ENCODE measurements at places on chromosomes 2 and 18. TPM values are rescaled to one million over a fixed set of nuclear protein-coding genes. Genes with fewer than 3 reads are reported as not detected.

DNA sequence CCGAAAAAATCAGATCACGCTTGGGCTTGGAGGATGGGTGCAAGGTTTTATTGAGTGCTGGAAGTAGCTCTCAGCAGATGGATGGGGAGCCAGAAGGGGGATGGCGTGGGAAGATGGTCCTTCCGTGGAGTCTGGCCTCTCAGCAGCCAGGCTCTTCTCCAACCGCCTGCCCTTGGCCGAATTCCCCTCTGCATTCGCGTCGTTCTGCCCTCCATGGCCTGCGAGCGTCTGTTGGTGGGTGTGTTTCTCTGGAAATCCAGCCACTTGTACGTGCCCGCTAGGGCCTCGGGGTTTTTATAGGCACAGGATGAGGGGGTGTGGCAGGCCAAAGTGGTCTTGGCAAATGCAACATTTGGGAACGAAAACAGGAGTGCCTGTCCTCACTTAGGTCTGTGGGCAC, 815.2 kb downstream of the TSN start:
- DNase-seq = no peak
- no peaks in the 10 kb centered on the region for H3K27me3 ChIP-seq
- H3K4me3 ChIP-seq = no peak overlapping the region
- no peaks in the 10 kb centered on the region for H3K36me3 ChIP-seq
- no peak overlapping the region for H3K27ac ChIP-seq
- H3K4me1 ChIP-seq = no peaks in the 10 kb centered on the region

DNA sequence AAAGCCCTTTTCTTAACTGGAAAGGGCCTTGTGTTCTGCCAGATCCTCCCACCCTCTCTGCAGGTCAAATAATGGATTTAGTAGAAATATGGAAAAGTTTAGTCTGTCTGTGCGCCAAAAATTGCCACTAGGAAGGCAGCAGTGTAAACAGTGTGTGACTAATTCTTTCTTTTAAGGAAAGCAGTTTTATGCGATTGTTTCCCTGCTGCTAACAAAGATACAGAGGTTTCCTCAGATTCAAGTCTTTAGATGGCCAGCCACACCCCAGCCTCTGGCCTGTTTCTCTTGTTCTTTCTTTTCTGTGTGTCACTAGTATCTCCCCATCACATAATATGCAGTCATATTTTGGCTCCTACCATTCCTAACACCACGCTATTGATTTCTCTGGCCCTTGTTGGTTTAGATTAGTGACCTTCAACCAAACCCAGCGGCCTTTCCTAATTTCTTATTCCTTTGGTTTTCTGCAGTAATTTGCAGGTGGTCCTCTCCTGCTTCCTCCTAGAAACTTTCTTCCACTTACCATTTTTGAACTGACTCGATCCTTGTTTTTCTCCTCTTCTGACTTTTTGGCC, 157.4 kb downstream of the LTBP1 start:
- H3K27me3 ChIP-seq = no peaks in the 10 kb centered on the region
- no peak for DNase-seq
- no peaks in the 10 kb centered on the region for H3K4me1 ChIP-seq
- no peaks in the 10 kb centered on the region for H3K36me3 ChIP-seq
- no peak overlapping the region for H3K4me3 ChIP-seq
- H3K27ac ChIP-seq = no peak overlapping the region

GRCh38 chr2:161139098-161139987, 20.9 kb upstream of the TANK start:
- no peak for DNase-seq
- H3K36me3 ChIP-seq = no peaks in the 10 kb centered on the region
- H3K27me3 ChIP-seq = no peaks in the 10 kb centered on the region
- peak overlapping the region; percentile 93 for H3K27ac ChIP-seq
- no peak overlapping the region for H3K4me3 ChIP-seq

DNA sequence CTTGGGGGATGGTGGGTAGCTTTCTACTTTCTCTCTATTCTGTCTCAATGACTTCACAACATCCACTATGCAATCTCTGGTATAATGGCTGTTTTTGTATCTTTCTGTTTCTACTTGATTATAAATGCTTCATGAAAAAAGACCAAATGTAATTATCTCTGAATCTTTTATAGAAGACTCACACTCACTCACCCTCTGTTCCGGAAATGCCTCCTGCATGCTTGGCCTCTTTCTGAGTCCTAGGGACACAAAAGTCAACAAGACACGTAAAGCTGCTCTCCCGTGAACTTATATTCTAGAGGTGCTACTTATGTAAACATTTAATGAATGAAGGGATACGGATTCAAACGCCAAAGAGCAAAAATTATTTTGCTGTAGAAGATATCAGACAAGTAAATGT, 502.2 kb upstream of the SOX11 start:
- H3K27me3 ChIP-seq = no peaks in the 10 kb centered on the region
- no peaks in the 10 kb centered on the region for H3K4me1 ChIP-seq
- DNase-seq = no peak
- H3K4me3 ChIP-seq = no peak overlapping the region
- H3K27ac ChIP-seq = no peak overlapping the region
- no peaks in the 10 kb centered on the region for H3K36me3 ChIP-seq

GRCh38 chr2:178177066-178177679, 17.1 kb upstream of the OSBPL6 start:
- no peak for DNase-seq
- H3K36me3 ChIP-seq = no peaks in the 10 kb centered on the region
- no peak overlapping the region for H3K27ac ChIP-seq

GRCh38 chr2:85413592-85414420, 3.6 kb upstream of the CAPG start:
- H3K4me1 ChIP-seq = peaks cover 34% of the 10 kb centered on the region
- no peak overlapping the region for H3K27ac ChIP-seq
- H3K4me3 ChIP-seq = peak overlapping the region; percentile 48

- no peak for DNase-seq
- H3K36me3 ChIP-seq = no peaks in the 10 kb centered on the region
- H3K27me3 ChIP-seq = no peaks in the 10 kb centered on the region
- no peak overlapping the region for H3K4me3 ChIP-seq
- H3K4me1 ChIP-seq = peaks cover 5% of the 10 kb centered on the region
Measured at GRCh38 chr2:113692698-113693428, 63.6 kb downstream of the SLC35F5 start.

DNA sequence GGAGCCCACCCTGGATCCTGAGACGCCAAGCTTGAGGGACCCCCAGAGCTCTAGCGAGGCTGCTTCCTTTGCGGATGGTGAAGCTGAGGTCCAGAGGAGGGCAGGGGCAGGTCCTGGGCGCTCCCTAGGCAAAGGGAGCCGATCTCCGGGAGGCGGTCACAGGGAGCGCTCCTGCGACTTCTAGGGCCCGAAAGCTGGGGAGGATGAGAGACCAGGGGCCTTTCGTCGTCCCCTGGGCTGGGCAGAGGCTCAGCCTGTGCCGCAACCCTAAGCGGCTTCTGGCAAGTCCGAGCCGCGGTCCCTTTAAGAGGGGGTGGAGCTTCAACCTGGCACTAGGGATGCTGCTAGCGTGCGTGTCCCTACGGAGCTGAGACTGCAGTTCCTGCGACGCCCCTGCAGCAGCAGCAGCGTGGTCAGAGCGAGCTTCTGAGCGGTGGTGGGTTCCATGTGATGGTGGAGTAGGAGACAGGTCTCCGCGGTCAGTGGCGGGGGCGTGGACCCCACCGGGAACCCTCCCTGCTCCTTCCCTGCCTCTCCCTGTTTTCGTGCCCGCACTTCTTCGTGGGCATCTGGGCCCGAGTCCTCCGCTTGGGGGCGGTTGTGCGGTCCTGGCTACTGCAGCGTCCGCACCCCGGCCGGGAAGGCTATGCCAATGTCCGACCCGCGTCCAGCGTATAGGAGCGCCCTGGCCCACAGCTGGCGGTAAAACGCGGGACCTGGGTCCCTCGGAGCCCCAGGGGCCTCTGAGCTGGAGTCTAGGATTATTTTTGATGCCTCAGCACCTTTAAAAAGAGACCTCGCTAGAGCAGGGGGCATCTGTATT, 154.6 kb downstream of the CCDC74A start:
- peaks cover 16% of the 10 kb centered on the region for H3K4me1 ChIP-seq
- H3K27me3 ChIP-seq = no peaks in the 10 kb centered on the region
- peak; percentile 47 for DNase-seq
- H3K27ac ChIP-seq = no peak overlapping the region
- H3K36me3 ChIP-seq = no peaks in the 10 kb centered on the region

DNA sequence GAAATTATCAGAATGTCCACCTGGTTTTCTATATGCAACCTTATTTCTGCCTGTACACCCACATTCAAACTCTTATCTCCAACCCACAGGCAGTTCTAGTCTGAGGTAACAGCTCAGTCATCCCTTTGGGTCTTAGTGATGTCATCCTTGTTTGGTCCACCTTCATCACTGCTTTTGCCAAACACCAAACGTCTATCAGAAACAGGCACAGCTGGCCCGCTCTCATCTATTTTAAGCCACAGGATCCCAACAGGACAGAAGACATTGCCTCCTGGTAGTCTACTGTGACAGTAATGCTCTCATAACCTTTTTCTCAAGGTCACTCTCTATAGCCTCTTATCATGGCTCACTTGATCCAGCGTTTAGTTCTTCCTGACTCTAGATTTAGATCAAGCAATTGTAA, 99.0 kb upstream of the CHAC2 start:
- no peaks in the 10 kb centered on the region for H3K4me1 ChIP-seq
- no peak overlapping the region for H3K27ac ChIP-seq
- H3K27me3 ChIP-seq = no peaks in the 10 kb centered on the region
- H3K36me3 ChIP-seq = peaks cover 7% of the 10 kb centered on the region
- H3K4me3 ChIP-seq = no peak overlapping the region

The TBR1 gene
- total RNA-seq = not detected

The SIX3 gene
- not detected for total RNA-seq

The VWC2L gene
- total RNA-seq = not detected

The AMER3 gene
- total RNA-seq = not detected

The FAP gene
- not detected for total RNA-seq

The OTOF gene
- total RNA-seq = 0.45 TPM

The MC5R gene
- total RNA-seq = not detected
